Hepatocyte (in vitro differentiated cells): ENCODE measurements at places on chromosomes 3 and 15. TPM values are rescaled to one million over a fixed set of nuclear protein-coding genes. Genes with fewer than 3 reads are reported as not detected.
A peak's percentile ranks its signal among the peaks of the same experiment; 100 is the strongest.

The TTC21A gene
- 1.2 and 3.7 TPM in 2 replicates for total RNA-seq

The ALPK3 gene
- total RNA-seq, result 25.3 and 25.9 TPM in 2 replicates

The P3H2 gene
- 14.5 and 29.7 TPM in 2 replicates for total RNA-seq

The ADGRG7 gene
- total RNA-seq, result 33.3 and 34.1 TPM in 2 replicates

The TGM4 gene
- total RNA-seq, result 0.43 TPM in 1 of 2 replicates, not detected in the other

DNA sequence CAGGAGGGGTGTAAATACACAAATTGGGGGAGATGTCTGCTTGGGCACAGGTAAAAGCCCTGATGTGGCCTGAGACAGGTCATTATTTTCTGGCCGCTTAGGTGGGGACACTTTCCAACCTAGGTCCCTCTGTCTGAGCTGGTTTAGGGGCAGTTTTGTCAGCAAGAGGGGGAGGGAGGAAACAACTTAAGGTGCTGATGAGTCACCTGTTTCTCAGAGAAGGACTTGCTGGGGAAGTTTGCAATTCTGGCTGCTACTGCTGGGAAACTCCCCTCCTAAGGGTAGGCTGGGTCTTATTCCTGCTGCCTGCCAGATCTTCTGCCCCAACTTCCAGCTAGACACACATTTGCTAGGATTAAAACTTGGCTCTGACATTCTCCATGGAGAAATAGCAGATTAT, 4.8 kb upstream of the RHOV start:
- H3K27me3 ChIP-seq, result no peaks in the 10 kb centered on the region
- H3K4me1 ChIP-seq, result no peaks in the 10 kb centered on the region
- no peaks in the 10 kb centered on the region for H3K36me3 ChIP-seq

- no peak overlapping the region for H3K4me3 ChIP-seq
- peak overlapping the region; percentile 91 for H3K27ac ChIP-seq
Measured at GRCh38 chr3:100002599-100003350, 111.5 kb downstream of the FILIP1L start.

GRCh38 chr15:26374806-26375205, 398.1 kb downstream of the GABRB3 start:
- H3K27me3 ChIP-seq, result no peaks in the 10 kb centered on the region
- no peak for DNase-seq
- no peaks in the 10 kb centered on the region for H3K4me1 ChIP-seq

GRCh38 chr3:182843478-182843877, 50.2 kb downstream of the ATP11B start:
- no peaks in the 10 kb centered on the region for H3K27me3 ChIP-seq
- no peak overlapping the region for H3K27ac ChIP-seq
- H3K4me3 ChIP-seq, result no peak overlapping the region
- no peak for DNase-seq
- no peaks in the 10 kb centered on the region for H3K4me1 ChIP-seq

DNA sequence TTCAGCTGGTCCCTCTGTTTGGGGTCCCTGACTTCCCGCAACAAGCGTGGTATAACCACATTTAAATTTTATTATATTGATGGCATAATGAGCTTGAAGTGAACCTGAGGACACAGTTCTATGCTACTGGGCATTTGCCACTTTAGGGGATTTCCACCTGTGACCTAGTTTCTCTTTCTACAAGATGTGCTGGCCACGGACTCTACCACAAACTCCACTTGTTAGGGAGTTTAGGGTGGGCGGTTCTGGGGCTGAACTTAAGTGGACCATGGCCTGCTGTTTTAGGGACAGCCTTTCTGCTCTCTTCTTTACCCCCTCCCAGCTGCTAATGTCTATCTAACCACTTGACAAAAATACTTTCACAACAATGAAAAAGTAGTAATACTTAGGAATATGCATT, 1199.1 kb downstream of the SI start:
- H3K27me3 ChIP-seq, result no peaks in the 10 kb centered on the region
- no peaks in the 10 kb centered on the region for H3K36me3 ChIP-seq
- no peaks in the 10 kb centered on the region for H3K4me1 ChIP-seq

DNA sequence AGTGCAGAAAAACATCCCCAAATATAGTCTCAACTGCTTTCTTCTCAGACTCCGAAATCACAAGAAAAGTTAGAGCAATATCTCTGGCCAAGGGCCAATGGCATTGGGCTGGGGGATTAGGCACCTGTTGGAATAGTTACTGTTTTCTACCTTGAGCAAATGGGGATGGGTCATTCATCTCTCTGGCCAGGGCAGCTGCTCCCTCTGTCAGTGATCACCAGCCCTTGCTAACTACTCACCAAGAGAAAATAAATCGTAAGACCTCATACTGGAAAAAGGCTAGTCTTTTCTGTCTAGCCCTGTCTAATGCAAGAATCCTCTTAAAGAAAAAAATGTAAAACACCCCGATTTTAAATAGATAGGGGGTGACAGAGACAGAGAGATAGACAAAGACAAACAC, 10.9 kb downstream of the CERS3 start:
- H3K4me1 ChIP-seq, result peaks cover 3% of the 10 kb centered on the region
- no peak overlapping the region for H3K27ac ChIP-seq
- no peaks in the 10 kb centered on the region for H3K36me3 ChIP-seq
- H3K27me3 ChIP-seq, result no peaks in the 10 kb centered on the region
- no peak for DNase-seq

DNA sequence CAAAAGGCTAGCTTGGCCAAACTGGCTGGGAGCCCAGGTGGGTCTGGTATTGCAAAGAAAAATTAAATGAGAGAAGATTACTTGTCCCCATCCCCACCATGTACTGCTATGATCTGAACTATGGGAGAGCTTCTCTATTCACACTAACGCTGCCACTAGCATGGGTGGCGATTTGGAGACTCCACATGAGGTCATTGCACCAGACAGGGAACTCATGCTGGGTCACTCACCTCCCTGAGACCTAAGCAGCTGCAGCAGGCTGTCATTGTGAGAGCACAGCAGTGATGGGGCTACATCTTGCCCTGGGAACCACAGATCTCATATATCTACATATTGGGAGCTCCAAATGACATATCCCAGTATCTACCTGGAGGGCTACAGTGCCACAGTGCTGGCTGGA, 36.3 kb upstream of the NECTIN3 start:
- H3K4me1 ChIP-seq, result no peaks in the 10 kb centered on the region
- no peaks in the 10 kb centered on the region for H3K27me3 ChIP-seq
- H3K4me3 ChIP-seq, result no peak overlapping the region

- H3K36me3 ChIP-seq, result no peaks in the 10 kb centered on the region
- DNase-seq, result no peak
- H3K4me3 ChIP-seq, result no peak overlapping the region
- H3K4me1 ChIP-seq, result no peaks in the 10 kb centered on the region
Measured at GRCh38 chr3:191566469-191566868, 105.5 kb downstream of the PYDC2 start.

- no peaks in the 10 kb centered on the region for H3K36me3 ChIP-seq
- H3K4me1 ChIP-seq, result peaks cover 23% of the 10 kb centered on the region
- H3K27ac ChIP-seq, result peak overlapping the region; percentile 93
- H3K4me3 ChIP-seq, result no peak overlapping the region
- H3K27me3 ChIP-seq, result no peaks in the 10 kb centered on the region
Measured at GRCh38 chr3:42745291-42745745, 27.7 kb downstream of the CCDC13 start.

DNA sequence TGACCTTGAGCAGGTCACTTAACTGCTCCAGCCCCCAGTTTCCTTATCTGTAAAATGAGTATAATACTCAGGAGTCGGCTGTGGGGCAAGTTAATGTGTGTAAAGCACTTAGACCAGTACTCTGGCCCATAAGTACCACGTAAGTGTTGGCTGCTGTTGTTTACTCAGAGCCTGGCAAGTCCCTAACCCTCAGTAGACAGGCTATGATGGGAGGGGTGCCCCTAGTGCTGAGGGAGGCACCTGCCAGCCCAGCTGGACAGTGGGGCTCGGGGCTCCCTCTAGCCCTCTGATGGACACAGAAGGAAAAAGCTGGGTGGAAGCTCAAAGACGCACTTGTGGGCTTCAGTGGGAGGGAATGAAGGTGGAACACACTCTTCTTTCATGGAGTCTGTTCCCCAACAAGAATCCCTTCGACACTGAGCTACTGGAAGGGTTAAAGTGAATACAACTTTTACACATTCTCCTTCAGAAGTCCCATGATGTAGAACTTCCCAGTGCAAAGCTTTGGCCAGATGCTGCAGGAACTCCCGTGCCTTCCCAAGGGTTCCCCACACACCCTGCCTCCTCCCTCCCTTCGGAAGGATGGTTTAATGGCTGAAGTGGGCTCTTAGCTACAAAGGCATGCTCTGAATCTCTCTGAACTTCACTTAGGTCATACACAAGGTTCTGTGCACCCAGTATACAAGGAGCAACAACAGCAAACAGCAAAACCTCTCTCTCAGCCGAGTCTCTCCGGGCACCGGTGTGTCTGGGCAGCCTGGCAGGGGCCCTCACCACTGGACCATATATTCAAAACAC, 25.4 kb downstream of the TMEM44 start:
- no peaks in the 10 kb centered on the region for H3K27me3 ChIP-seq
- no peaks in the 10 kb centered on the region for H3K4me1 ChIP-seq
- DNase-seq, result no peak

DNA sequence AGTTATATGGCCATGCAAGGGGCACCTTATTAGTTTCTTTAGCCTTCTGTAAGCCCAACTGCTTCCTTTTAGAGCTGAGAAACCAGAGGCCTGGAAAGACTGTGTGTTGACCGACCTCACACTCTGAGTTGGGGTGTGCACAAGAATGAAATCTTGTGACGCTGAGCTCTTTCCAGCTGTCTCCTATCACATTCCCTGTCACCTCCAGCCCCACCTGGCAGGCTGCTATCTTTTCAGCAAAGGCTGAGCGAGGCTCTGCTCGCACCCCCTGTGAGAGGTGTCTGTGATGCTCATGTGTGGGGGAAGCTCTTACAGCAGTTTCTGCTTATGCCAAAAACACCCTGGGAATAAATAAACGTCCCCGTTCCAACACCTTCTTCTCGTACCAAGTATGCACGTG, 27.0 kb upstream of the LPP start:
- H3K27ac ChIP-seq, result no peak overlapping the region
- no peak overlapping the region for H3K4me3 ChIP-seq
- H3K27me3 ChIP-seq, result no peaks in the 10 kb centered on the region
- no peaks in the 10 kb centered on the region for H3K36me3 ChIP-seq
- peaks cover 26% of the 10 kb centered on the region for H3K4me1 ChIP-seq
- DNase-seq, result no peak

GRCh38 chr3:169028716-169029115, 634.8 kb downstream of the MECOM start:
- DNase-seq, result no peak
- H3K36me3 ChIP-seq, result no peaks in the 10 kb centered on the region
- no peak overlapping the region for H3K27ac ChIP-seq
- no peaks in the 10 kb centered on the region for H3K27me3 ChIP-seq

- H3K4me1 ChIP-seq, result no peaks in the 10 kb centered on the region
- H3K36me3 ChIP-seq, result no peaks in the 10 kb centered on the region
- H3K27ac ChIP-seq, result no peak overlapping the region
- no peak for DNase-seq
- H3K4me3 ChIP-seq, result no peak overlapping the region
Measured at GRCh38 chr3:155785662-155786295, 20.3 kb downstream of the C3orf33 start.
